ENCODE measurements at places on chromosomes 11 and 22. TPM values are rescaled to one million over a fixed set of nuclear protein-coding genes. Genes with fewer than 3 reads are reported as not detected.

CPT1B gene
- 12.5 TPM for total RNA-seq

DNA sequence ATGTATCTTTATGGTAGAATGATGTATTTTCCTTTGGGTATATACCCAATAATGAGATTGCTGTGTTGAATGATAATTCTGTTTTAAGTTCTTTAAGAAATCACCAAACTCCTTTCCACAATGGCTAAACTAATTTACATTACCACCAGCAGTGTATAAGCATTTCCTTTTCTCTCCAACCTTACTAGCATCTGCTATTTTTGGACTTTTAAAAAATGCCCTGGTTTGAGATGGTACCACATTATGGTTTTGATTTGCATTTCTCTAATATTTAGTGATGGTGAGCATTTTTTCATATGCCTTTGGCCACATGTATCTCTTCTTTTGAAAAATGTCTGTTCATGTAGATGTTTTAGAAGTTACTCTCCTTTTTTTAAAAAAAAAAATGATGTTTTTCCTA, 142.0 kb downstream of the METTL15 start:
- DNase-seq: no peak

DNA sequence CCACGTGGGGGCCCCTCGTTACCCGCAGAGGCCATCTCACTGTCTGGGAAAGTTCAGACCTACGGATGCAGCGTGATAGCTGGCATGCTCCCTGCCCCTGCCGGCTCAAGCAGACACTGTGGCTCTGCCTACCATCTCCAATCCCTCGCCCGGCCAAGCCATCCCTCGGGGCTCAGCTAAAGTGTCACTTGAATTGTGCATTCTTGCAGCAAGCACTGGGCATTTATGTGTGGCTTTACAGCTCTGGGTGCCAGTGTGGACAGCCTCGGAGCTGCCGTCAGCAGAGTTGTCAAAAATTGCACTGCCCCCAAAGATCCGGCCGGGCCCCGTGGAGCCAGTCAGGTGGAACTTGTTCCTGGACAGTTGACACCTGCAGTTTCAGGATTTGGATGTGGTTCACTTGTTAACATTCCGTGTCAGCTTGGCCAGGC, 75.0 kb upstream of the FGF3 start:
- no peak for DNase-seq

GRCh38 chr22:36364255-36365019, 23.3 kb downstream of the MYH9 start:
- DNase-seq: no peak

DNA sequence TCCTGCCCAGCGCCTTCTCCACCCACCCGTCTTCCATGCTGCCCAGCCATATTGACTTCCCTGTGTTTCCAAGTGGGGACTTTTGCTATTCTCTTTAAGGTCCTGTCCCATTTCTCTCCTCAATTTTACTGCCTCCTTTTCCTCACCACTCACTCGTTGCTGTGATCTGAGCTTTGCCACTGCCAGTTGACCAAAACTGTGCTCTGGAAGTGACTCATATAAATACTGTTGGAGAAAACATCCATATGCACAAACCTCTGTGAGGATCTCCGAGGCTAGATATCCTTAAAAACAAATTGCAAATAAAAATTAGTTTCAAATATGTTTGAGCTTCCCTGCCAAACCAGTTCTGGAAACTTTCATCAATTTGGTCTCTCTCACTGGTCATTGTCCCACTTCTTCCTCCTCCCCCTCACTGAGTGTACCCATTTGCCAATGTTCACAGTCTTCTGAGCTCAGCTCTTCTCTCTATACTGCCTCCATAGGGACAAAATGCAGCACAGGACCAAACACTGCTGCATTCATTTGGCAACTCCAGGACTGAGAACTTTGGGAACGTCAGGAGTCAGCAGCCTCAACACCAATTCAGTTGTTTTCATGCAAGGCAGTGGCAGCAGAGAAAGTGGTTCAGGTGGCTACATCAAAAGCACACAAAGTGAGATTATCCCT, 34.0 kb upstream of the MMP13 start:
- peak; percentile 50 for DNase-seq

TH gene
- not detected for total RNA-seq

DNA sequence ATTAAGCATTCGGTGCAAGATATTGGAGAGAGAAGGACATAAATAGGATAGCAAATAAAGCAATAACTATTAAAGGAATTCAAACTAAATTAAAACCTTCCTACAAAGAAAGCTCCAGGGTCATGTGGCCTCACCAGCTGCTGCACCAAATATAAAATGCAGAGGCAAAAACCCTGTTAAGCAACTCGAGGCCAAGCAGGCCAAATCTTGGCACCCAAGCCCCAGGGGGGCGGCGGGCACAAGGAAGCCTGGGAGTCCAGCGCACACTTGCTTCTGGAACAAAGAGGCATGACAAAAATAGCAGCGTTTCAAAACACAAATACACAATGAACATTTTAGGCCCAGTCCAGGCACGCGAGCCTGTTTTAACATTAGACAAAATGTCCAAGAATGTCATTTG, 20.8 kb downstream of the KRTAP5-6 start:
- no peak for DNase-seq

GRCh38 chr11:45171550-45171949, 25.1 kb downstream of the PRDM11 start:
- DNase-seq: no peak

- DNase-seq: peak; percentile 94
These were observed 35.0 kb upstream of the SORL1 start for GRCh38 chr11:121417055-121417551.

ANO3 gene
- total RNA-seq: not detected

ALG8 gene
- total RNA-seq: 39.2 TPM

DNA sequence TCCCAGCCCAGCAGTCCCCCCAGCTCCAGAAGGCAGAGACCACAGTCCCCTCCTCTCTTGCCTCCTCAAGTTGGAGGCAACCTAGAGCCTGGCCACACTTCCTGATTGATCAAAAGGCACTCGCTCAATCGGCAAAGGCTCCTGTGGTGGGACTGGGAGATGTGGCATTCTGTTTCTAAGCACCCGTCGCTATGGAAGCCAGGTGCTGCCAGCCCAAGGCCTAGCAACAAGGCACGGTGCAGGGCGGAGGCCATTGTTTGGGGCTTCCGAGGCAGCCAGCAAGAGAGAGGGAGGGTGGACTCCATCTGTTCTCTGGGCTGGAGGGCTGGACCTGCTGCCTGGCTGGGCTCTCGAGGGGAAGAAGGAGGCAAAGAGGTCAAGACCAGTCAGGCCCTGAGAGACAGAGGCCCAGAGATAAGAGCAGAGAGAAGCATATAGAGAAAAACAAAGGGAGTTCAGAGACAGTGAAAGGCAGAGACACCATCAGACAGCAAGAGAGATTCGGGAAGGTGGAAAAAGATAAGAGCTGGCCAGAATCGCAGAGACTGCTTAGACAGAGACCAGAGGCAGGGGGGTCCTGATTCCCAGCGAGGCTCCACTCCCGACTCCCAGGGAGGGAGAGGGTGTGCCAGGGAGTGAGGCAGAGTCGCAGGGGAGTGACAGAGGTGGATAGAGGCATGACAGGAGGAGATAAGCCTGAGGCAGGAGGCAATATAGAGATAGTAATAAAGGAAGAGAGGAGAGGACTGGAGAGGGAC, 21.2 kb downstream of the PDE2A start:
- DNase-seq: no peak

DNA sequence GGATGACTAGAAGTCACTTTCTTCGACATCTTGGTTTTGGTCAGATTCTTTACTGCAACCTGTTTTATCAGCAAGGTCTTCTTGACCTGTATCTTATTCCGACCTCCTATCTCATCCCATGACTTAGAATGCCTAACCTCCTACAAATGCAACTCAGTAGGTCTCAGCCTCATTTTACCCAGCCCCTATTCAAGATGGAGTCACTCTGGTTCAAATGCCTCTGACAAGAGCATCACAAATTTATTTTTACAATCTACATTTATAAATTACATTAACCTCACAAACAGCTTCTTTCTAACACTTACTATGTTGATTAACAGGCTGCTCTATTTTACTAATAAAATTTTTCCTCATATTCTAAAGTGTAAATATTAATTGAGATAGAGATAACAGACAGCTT, 867.0 kb upstream of the CNTN5 start:
- no peak for DNase-seq

DNA sequence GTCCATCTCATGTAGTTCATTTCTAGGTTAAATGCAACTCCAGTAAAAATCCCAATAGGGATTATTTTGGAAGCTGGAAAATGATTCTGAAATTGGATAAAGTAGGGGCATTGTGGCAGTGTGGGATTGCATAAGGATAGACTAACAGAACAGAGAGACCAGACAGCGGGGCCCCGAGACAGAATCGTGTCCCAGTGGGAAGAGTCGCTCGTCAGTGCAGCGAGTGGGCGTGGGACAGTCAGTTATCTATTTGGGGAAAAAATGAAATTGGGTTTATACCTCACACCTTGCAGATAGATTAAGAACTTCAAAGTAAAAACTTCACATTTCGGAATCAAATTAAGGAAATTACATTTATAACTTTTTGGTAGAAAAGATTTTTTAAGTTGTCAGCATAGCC, 10.6 kb downstream of the SART1 start:
- DNase-seq: no peak

ARFIP2 gene
- total RNA-seq: 123 TPM

- DNase-seq: no peak
These were observed 67.1 kb downstream of the GRIK4 start for GRCh38 chr11:120578596-120579154.

CCDC89 gene
- not detected for total RNA-seq

- DNase-seq: no peak
These were observed 314.2 kb downstream of the BLID start for GRCh38 chr11:121801781-121802180.

CXCR5 gene
- total RNA-seq: not detected

DNA sequence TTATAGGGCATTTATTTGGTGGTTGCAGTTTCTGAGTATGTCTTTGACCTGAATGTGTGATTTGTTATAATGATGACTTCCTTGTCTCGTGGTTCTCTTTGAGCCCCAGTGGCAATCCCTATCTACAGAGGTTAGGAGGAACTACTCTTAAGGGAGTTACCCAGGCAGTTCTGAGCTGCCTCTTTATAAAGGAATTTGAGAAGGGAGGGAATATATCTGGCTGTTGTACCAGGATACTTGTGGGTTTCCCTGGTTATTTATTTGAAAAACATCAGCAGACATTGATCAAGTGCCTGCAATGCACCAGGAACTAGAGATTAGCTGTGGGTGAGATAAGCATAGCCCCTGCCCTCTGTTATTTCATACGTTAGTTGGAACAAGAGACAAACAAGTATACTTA, 243.5 kb upstream of the ARHGAP20 start:
- no peak for DNase-seq

GRCh38 chr22:27883656-27884350, 35.3 kb downstream of the PITPNB start:
- DNase-seq: no peak

DNA sequence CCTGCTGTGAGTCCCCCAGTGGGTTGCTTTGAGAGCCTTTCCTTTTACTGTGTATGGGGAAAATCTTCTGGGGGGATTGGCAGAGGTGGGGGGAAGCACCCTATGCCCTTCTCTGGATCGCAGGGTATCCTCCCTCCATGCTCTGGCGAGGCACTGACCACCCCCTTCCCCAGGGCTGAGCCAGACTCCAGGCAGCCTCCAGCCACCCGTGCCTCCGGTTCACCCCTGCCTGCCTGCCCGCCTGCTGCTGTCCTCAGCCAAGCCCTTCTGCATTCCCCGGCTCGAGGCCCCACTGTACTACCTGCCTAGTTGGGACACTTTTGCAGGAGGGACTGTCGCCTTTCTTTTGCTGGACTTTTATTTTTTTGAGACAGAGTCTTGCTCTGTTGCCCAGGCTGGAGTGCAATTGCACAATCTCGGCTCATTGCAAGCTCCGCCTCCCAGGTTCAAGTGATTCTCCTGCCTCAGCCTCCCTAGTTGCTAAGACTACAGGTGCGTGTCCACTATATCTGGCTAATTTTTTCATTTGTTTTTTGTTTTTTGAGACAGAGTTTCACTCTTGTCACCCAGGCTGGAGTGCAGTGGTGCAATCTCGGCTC, 23.8 kb upstream of the TP53I11 start:
- no peak for DNase-seq

- DNase-seq: peak; percentile 35
These were observed 498.2 kb downstream of the KCNA4 start for GRCh38 chr11:29518389-29519174.

ADAMTS8 gene
- total RNA-seq: not detected

Data from HT1080 (cell line).